Testis (tissue), 5 donors: ENCODE measurements at places on chromosomes 6 and 20. TPM values are rescaled to one million over a fixed set of nuclear protein-coding genes. Genes with fewer than 3 reads are reported as not detected.

- H3K27ac ChIP-seq = no peak overlapping the region
- H3K4me3 ChIP-seq = no peak overlapping the region
- no peak for DNase-seq
- no peaks in the 10 kb centered on the region for H3K36me3 ChIP-seq
- H3K27me3 ChIP-seq = no peaks in the 10 kb centered on the region
Measured at GRCh38 chr6:31091680-31092079, 20.7 kb downstream of the C6orf15 start.

DNA sequence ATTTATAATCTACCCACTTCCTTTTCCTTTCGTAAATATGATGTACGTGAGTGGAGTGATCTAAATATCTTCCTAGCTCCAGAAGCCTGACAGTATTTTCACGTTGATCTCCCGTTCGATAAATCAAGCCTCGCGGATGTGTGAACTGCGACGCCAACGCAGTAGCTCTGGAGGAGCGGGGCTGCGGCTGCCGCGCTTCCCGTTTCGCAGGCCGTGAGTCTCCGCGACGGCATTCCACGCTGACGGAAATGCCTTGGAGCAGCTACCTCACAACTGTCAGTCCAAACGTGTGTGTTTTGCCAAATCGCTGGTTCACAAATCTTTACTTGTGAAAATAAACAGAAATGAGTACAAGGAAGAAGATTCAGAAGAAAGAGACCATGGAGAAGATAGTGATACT lies 41.2 kb downstream of the BTBD3 start:
- no peak overlapping the region for H3K27ac ChIP-seq
- H3K4me3 ChIP-seq = no peak overlapping the region
- H3K27me3 ChIP-seq = no peaks in the 10 kb centered on the region
- H3K4me1 ChIP-seq = no peaks in the 10 kb centered on the region

Gene PRKN
- 34.5 TPM for total RNA-seq

Gene PPP1R14C
- 22.4 TPM for total RNA-seq

Gene TCP11
- 639 TPM for total RNA-seq
